ENCODE measurements at places on chromosomes 11 and 22. TPM values are rescaled to one million over a fixed set of nuclear protein-coding genes. Genes with fewer than 3 reads are reported as not detected.

GRCh38 chr11:120662071-120662676, 150.6 kb downstream of the GRIK4 start:
- no peaks in the 10 kb centered on the region for H3K4me1 ChIP-seq
- no peak for DNase-seq
- no peak overlapping the region for H3K4me3 ChIP-seq
- H3K27me3 ChIP-seq, result no peaks in the 10 kb centered on the region
- no peaks in the 10 kb centered on the region for H3K36me3 ChIP-seq

Gene LDHAL6A
- not detected for total RNA-seq

Gene SLC22A12
- not detected for total RNA-seq

DNA sequence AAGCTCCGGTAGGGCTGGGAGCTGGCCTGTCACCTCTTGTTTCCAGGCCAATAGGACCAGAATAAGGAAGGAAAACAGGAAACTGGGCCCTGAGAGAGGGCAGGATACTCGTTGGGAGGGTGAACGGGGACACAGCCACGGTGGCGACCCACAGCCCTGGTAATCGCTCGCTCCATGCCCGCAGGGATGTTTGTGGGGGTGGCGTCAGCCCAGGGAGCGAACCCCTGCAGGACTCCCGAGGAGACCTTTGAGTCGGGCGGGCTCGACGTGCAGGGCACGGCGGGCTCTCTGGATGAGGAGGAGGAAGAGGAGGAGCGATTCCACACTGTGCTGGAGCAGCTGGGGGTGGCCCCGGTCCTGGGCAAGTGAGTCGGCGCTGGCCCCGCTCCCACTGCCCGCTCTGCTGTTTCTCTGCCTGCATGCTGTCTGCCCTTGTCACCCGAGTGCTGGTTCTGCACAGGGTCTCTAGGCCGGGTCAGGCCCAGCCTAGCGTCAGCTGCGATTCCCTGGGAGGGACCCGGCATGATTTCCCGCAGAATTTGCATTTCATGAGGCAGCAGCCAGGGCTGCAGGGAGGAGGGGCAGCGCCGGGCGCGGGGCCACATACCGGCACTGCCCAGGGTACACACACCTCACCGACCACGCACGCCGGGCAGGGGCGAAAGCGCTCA, 1.6 kb downstream of the CRACR2B start:
- no peak overlapping the region for H3K4me3 ChIP-seq
- H3K36me3 ChIP-seq, result peaks cover under 1% of the 10 kb centered on the region
- H3K27ac ChIP-seq, result peak overlapping the region; percentile 8
- H3K4me1 ChIP-seq, result peaks cover 20% of the 10 kb centered on the region

DNA sequence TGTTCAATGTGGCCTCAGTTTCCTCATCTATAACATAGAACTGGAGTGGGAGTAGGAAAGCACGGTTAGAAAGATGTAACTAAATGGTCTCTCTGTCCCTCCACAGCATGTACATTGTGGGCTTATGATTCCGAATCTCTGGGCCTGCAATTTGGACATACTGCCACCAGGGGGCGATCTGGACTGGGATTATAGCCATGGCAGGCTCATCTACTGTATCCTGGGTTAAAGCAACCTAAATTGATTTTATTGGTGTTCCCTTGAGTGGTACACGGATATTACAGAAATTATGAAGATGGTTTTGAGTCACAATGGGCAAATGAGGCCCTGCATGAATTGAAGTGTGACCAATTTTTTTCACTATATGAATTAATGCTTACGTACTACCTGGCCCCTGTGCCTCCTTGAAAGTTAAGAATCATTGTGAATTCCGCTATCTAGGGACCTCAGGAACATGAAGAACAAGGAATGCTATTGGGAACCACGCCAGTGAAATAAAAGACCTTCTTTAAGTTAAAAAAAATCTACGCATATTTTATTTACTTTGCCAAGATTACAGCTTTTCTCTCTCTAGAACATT, 32.9 kb downstream of the TST start:
- DNase-seq, result peak; percentile 51
- no peaks in the 10 kb centered on the region for H3K4me1 ChIP-seq
- H3K27me3 ChIP-seq, result no peaks in the 10 kb centered on the region

DNA sequence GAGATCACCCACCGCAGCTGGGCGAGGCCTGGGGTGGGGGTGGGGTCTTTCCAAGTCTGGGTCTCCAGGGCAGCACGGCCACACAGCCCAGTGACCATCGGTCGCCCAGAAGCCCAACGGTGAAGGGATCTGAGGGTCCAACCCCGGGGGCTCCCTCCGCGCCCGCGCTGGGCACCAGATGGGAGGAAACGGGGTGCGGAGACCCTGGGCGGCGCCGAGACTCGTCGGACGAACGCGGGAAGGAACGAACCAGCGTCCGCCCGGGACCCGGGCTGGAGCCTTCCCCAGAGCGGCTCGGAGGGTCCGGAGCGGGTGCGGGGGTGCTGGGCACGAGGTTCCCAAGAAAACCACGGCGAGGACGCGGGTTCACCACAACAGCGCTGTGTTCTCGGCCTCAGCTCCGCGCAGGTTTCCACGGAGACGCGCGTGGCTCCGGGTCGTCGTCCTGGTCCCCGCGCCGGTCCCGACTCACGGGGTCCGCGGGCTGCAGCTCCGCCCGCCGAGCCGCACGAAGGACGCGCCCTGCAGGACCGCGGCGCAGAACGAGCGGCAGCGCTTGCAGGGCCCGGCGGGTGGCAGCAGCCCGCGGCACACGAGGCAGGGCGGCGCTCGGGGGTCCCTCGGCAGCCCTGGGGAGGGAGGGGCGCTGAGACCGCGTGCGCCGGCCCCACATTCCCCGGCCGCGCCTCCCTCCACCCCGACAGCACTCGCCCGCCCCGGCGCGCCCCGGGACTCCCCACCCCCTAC, 2.3 kb upstream of the IL17REL start:
- H3K4me1 ChIP-seq, result no peaks in the 10 kb centered on the region
- H3K36me3 ChIP-seq, result no peaks in the 10 kb centered on the region
- H3K27me3 ChIP-seq, result no peaks in the 10 kb centered on the region
- no peak overlapping the region for H3K4me3 ChIP-seq
